ENCODE measurements at places on chromosomes 2 and 18. TPM values are rescaled to one million over a fixed set of nuclear protein-coding genes. Genes with fewer than 3 reads are reported as not detected.

Gene MROH2A
- total RNA-seq = not detected

Gene DNMT3A
- 80.7 TPM for total RNA-seq

Gene CCDC74B
- 0.71 TPM for total RNA-seq

Gene DPYSL5
- total RNA-seq = 0.17 TPM

Gene LCT
- 0.13 TPM for total RNA-seq

Gene SERPINB5
- not detected for total RNA-seq

Gene ANKRD29
- not detected for total RNA-seq

Gene PAIP2B
- 2.6 TPM for total RNA-seq

Gene PFN4
- total RNA-seq = not detected

Gene LRP2
- 0.02 TPM for total RNA-seq

Gene C1GALT1C1L
- total RNA-seq = not detected

Gene RASGRP3
- total RNA-seq = 5.1 TPM

Gene NRBP1
- total RNA-seq = 74.8 TPM

Gene SEC11C
- total RNA-seq = 61.0 TPM

Gene ACVR1C
- total RNA-seq = 2.1 TPM

Gene COL3A1
- total RNA-seq = not detected

Gene LIMS4
- 0.67 TPM for total RNA-seq

Gene CRACDL
- total RNA-seq = 0.22 TPM

Gene COBLL1
- total RNA-seq = 0.13 TPM

Gene SCYGR4
- not detected for total RNA-seq

Gene MC5R
- not detected for total RNA-seq

Gene CFAP210
- total RNA-seq = not detected

Gene SFTPB
- not detected for total RNA-seq

Gene ACYP2
- 15.7 TPM for total RNA-seq

Gene POTEJ
- total RNA-seq = not detected

Gene PER2
- total RNA-seq = 14.1 TPM

Gene RAMP1
- 17.4 TPM for total RNA-seq

Gene EN1
- total RNA-seq = not detected

Gene IL1B
- total RNA-seq = not detected

Gene INHBB
- not detected for total RNA-seq

Gene STEAP3
- not detected for total RNA-seq

Gene CCDC85A
- not detected for total RNA-seq

Gene TM4SF20
- total RNA-seq = not detected

Gene LHCGR
- total RNA-seq = not detected

Gene ASXL3
- total RNA-seq = not detected

Gene SERPINB11
- not detected for total RNA-seq

All from activated naive CD4-positive, alpha-beta T cell treated with anti-CD3 and anti-CD28 coated beads, Interleukin-2, amount 10 ng/mL, durations not matched to agents 5 hours and 36 hours (primary cell).